Right ventricle myocardium superior (tissue), 1 donor: ENCODE measurements at places on chromosomes 4 and X. TPM values are rescaled to one million over a fixed set of nuclear protein-coding genes. Genes with fewer than 3 reads are reported as not detected.

DNA sequence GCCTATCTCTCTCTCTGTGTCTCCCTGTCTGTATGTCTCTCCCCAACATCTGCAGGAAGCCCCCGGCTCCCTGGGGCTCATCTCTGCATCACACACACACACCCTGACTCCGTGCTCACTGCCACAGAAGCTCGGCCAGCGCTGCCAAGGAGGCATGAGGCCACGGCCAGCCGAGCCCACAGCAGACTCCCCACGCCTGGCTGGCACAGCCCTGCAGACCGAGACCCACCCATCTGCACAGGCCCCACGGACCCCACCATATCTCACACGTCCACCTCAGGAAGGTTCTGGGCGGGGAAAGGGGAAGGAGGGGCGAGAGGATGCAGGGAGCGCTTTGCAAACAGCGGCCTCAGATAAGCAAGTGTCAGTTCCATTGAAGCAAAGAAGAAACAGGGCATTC lies 28.5 kb upstream of the SLC25A6 start:
- no peak for DNase-seq

- no peak for DNase-seq
These were observed 1.8 kb downstream of the TLR10 start for GRCh38 chr4:38780833-38781484.

- DNase-seq, result no peak
These were observed 22.2 kb downstream of the IQCM start for GRCh38 chr4:149793459-149793858.

DNA sequence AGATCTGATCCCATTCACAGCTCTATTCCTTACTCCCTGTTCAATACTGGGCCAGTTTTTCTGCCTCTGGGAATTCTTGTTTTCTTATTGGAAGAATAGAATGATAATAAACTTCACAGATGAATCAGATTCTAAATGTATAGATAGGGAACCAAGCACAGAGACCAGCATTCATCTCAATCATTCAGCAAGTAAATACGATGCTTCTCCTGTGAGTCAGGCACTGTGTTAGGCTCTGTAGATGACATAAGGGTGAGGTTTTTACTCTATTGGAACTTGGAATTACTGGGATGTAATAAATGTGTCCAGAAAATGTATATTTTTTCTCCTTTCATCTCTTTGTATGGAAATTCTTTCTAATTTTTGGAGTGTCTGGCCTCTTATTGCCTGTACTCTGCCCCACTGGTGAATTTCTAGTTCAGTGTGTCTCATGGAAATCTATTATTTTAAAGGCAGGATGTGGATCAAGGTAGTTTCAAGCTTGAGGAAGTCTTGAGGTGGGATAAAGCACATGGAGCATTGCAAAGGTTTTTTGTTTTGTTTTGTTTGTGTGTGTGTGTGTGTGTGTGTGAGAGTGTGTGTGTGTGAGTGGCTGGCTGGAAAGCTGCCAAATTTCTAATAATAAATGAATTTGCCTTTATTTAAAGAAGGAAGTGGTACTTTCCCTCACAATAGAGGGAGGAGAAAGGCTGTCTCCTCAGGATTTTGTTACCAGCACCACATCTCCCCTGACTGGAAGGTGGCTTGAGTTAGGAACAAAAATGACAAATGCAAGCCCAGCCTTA lies 117.9 kb upstream of the HS3ST1 start:
- no peak for DNase-seq

- DNase-seq, result no peak
These were observed 242.2 kb upstream of the CTSO start for GRCh38 chr4:156195914-156196313.

DNA sequence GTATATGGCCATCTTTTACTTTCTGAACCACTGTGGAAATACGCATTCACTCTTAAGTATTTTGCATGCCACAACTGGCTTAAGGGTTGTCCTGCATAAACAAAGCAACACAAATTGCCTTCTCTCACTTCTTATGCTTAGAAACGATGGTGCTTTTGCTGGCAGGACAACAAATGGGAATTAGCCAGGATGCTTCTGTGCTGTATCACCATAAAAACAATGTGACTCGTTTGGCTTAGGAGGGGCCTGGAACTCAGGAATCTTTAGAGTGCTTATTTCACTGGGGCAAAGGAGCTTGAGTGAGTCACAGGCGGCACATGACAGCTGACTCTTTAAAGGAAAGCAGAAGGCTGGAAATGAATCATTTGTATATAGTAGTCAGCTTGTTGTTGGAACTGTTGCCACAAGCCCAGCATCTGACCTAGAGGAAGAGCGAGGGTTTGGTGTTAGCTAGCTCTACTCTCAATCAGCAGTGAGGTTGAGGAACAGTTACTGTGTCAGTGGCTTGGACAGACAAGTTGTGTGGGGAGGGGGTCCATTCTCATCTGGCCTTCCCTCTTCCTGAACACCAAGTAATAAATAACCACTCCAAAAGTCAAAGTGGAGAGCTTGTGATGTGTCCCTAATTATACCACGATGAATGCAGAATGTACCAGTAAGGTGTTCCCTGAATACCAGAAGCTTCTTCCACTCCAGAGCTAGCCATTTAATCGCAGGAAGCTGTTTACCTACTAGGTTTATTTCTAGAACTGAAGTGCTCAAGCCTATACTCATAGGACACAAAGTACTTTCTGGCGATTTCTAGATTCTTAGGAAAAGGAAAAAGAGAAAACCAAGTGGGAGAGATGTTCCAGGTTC lies 293.1 kb downstream of the CAMK2D start:
- peak; percentile 67 for DNase-seq

- no peak for DNase-seq
These were observed 82.8 kb upstream of the VEGFC start for GRCh38 chr4:176875446-176875930.

- DNase-seq, result no peak
These were observed 56.4 kb upstream of the GPR78 start for GRCh38 chr4:8523766-8524165.

DNA sequence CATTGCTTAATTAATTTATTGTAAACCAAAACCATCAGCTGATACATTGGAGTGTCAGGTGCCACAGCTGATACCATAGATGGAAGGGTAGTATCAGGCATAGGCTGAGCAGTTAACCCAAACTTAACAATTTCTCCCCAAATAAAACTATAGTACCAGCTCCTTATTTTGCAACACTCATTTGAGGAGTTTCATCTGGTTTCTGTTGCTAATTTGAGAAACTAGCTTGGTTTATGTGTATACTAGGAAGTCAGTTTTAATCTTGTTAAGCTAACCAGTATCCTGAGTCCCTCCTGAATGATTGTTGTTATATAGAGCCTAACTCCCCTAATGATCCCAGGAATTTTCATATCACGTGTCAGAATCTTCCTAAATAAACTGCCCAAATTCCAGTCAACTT lies 12.7 kb downstream of the DCAF16 start:
- DNase-seq, result no peak

GRCh38 chrX:19017271-19017670 lies 33.4 kb upstream of the PHKA2 start:
- DNase-seq, result no peak

DNA sequence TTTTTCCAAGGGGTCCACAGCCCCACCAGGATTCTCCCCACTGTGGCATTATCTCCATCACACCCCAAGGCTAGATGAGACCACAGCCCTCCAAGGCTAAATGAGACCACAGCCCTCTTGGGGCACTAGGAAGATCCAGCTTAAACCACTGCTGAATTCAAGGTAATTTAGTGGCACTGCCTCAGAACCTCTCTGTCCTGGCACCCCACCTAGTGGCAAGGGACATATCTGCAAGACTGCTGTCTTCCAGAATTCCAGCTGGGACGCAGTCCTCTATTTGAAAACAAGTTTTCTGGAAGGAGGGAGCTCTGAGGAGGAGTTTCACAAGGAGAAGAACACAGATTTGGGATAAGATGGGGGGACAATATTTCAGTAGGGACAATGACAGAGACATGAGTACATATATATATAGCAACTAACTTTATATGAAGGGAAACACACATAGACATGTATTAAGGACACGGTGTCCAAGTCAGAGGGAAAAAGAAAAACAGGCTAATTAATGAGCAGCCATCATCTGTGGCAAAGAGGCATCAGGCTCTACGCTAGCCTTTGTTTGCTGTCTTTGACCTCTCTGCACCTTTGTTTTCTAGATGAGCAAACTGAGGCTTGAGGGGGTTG lies 9.3 kb downstream of the CETN2 start:
- DNase-seq, result no peak

DNA sequence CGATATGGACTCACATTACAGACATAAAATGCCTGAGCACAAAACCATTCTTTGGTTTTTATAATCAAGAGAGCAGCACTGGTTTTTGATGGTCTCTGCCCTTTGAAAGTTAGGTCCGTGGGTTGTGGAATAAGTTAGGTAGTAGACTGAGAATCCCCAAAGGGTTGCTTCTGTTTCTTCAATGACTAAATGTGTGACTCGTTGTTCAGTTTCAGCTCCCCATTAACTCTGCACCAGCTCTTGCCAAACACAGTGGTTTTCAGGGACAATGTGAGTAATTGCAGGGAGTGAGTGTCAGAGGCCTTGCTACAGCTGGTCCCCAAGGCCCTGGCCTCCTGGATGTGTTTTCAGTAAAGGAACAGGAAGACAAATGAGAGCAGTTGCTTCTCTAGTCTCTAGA lies 24.8 kb downstream of the SMIM20 start:
- DNase-seq, result peak; percentile 71

- no peak for DNase-seq
These were observed 5.9 kb upstream of the GRPEL1 start for GRCh38 chr4:7073526-7074390.

GRCh38 chrX:2513121-2513664 lies 12.4 kb upstream of the DHRSX start:
- DNase-seq, result no peak

DNA sequence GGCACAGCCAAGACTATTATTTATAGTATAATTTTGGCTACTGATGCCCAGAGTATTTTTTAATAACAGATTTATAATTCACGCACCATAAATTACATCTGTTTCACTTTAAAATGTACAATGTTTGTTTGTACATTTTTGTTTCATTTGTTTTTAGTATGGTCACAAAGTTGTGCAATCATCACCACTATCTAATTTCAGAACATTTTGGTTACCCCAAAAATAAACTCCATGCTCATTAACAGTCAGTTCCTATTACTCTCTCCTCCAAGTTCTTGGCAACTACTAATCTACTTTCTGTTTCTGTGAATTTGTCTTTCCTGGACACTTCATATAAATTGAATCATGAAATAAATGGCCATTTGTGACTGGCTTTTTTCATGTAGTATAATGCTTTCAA lies 176.7 kb downstream of the SH3BGRL start:
- DNase-seq, result no peak

GRCh38 chr4:72377491-72378194 lies 191.4 kb downstream of the ADAMTS3 start:
- DNase-seq, result no peak

GRCh38 chr4:12703036-12703435 lies 781.1 kb downstream of the RAB28 start:
- no peak for DNase-seq

GRCh38 chr4:110190249-110190648 lies 8.2 kb downstream of the ELOVL6 start:
- no peak for DNase-seq

GRCh38 chrX:44439242-44439794 lies 95.8 kb upstream of the EFHC2 start:
- DNase-seq, result no peak

DNA sequence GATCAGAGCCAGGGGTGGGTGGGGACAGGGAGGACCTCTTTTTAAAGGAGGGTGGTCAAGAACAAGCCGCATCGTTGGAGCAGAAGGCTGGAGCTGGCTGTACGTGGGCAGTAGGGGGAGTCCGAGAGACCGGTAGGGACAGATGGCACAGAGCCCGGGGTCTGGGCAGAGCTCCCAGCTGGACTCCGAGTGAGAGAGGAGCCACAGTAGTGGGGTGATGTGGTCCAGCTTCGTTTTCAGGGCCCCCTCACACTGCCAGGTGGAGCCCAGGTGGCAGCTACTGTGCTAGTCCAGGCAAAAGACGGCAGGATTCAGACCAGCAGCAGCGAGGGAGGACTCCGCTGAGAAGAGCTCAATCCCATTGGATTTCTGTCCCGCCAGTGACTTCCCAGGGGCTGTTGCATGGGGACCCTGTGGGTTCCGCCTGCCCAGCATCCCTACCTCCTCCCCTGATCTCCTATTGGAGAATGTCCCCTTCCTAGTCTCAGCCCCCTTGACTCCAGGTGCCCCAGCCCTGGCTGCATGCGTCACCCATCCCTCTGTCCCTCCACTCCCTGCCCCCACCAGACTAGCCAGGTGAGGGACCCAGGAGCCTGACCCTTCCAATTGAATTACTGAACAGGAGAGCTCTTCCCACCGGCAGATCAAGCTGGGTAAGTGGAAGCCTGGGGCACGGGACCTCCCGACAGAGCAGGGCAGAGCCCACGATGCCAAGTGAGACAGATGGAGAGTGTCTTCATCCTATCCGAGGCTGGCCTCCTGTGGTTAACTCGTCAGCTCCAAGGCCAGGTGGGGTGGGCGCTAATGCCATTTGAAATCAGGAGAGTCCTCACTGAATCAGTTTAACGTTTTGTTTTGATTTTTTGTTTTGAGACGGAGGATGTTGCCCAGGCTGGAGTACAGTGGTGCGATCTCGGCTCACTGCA lies 2.9 kb downstream of the ARHGAP4 start:
- DNase-seq, result peak; percentile 90

DNA sequence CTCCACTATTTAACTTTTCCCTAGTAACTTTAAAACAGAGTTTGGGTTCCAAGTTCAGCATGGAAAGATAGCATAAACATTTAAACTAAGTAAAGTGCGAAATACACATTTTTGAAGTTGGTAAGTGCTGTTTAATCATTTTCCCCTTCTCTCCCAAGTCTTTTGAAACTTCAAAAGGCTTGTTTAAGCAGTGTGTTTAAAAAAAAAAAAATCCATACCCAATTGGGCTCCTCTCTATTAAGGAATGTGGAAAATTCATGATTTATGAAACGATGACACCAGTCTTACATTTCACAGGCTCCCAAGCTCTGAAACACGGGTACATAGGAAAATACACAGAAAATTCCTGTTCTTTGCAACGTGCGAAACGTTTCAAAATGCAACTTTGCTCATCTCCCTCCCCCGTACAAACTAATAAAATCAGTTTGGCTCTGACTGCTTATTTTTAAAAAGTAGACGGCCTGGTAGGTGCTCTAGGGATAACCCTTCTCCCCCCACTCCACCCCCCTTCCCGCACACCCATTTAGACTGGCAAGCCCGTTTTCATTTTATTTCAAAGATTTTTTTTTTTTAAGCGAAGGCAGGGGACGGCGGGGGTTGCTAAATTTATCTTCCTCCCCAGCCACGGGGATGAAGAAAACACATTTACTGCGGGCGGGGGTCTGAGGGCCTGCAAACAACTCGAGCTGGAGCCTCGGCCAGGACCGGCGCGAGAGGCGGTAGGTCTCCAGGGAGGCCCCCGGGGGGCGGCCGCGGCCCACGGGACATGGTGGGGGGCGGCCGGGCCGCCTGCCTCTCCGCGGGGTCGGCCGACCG lies 786 bp upstream of the ZFX start:
- peak; percentile 41 for DNase-seq

- DNase-seq, result no peak
These were observed 63.1 kb downstream of the NPY2R start for GRCh38 chr4:155271557-155271956.

- DNase-seq, result no peak
These were observed 169.7 kb downstream of the RAP1GDS1 start for GRCh38 chr4:98430708-98431403.

GRCh38 chr4:75325318-75325979 lies 188.8 kb downstream of the RCHY1 start:
- DNase-seq, result no peak

DUX4 gene
- not detected for total RNA-seq

SCD5 gene
- 4.9 TPM for total RNA-seq

RBM46 gene
- not detected for total RNA-seq

FDCSP gene
- not detected for total RNA-seq

SEC24D gene
- total RNA-seq, result 10.2 TPM

LAMP2 gene
- total RNA-seq, result 49.2 TPM

PPP4R3C gene
- total RNA-seq, result not detected

C4orf36 gene
- 0.59 TPM for total RNA-seq

PDE5A gene
- 6.5 TPM for total RNA-seq
